NCI-H2081 treated with DMSO at 0.1 percent for 48 hours (cell line): ENCODE measurements at places on chromosomes 16 and 17.

- no peak for DNase-seq
Measured at GRCh38 chr17:1942666-1943435, 82.3 kb downstream of the RTN4RL1 start.

DNA sequence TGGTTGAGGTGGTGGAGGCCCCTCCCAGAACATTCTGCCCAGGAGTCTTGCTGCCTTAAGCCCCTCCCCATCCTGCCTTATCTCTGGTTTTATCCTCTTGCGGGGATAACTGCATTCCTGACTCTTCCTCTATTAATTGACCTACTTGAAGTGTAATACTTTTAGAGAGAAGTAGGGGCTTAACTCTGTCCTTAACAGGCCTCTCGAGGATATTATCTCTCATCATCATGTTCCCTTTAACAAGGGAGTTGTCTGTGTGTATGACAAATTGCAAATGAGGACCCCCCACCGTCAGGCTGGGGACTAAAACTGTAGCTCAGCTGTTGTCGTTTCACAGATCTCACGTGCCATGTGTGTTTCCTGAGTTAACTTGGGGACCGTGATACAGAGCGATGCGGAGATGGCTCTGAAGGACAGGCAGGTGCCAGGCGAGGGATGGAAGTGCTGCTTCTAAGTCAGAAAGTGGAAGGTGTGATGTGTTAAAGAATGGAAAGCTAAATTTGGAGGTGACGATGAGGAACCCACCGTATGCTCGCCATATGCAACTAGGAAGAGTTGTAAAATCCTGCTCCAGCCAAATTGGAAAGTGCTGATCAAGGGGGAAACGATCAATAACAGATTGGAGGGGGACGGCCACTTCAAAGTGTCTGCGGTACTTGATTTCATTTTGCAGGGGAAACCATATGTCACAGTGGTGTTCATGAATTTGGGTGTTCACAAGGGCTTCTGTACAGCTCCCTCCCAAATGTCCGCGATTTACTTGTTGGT, 106.3 kb downstream of the RPTOR start:
- DNase-seq, result no peak

- no peak for DNase-seq
Measured at GRCh38 chr16:78894886-78895285, 705.7 kb downstream of the MAF start.

- no peak for DNase-seq
Measured at GRCh38 chr16:67157106-67157748, 2.5 kb downstream of the TRADD start.

- no peak for DNase-seq
Measured at GRCh38 chr17:6914711-6915110, 81.1 kb upstream of the ALOX12 start.

GRCh38 chr17:44205962-44206824, 6.5 kb upstream of the ATXN7L3 start:
- no peak for DNase-seq

DNA sequence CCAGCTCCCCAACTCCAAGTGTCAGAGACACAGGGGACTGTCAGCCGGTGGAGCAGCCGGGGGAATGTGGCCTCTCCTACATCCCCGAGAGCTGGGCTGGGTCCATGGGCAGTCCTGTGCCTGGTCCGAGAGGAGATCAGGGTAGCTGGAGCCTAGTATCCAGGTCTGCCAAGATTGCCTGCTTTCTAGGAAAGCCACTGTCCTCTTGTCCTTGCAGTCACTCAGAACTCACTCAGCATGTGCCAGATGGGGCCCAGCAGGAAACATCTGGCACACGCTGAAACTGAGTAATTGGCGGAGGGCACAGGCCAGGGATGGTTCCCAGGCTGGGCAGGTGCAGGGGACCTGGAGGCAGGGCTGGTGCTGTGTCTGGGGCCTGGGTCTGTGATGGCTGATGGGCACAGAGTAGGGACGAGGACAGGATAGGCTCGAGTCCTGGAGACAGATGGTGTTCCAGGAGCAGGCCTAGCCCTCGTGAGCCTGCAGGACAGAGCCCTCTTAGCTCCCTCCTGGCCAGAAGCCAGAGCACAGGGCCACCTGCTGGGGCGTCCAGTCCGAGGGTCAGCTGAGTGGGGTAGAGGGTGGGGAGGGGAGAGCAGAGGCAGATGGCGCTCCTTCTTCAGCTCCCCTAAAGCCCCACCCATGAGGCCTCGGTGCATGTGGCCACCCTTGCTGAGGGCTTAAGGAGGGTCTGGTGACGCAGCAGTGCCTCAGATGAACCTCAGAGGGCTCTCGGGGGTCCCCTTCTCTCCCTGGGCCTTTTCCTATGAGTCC, 31.1 kb downstream of the ADCY7 start:
- DNase-seq, result no peak

- DNase-seq, result no peak
Measured at GRCh38 chr17:8762012-8762411, 3.7 kb upstream of the SPDYE4 start.

GRCh38 chr16:7422036-7422888, 89.6 kb downstream of the RBFOX1 start:
- no peak for DNase-seq

GRCh38 chr17:61284174-61284573, 115.5 kb upstream of the TBX2 start:
- no peak for DNase-seq

DNA sequence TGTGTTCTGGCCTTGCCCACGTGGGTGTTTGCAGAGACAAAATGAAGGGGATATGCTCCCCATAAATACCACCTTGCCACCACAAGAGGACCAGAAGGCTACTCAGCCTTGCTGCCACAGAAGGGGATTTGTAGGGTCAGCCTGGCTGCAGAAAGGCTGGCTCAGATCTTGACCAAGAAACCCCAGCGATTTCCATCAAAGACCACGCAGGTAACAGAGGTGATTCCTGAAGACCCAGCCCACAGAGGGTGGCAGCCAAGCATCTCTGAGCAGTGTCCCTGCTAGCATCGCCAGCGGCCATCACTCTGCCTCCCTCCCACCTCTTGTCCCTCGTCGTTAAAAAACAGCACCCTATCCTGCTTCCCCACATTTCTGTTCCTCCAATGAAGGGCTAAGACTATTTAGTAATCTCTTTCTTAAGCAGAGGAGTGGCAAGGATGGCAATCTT, 54.9 kb downstream of the BEAN1 start:
- no peak for DNase-seq

GRCh38 chr16:2486645-2487516, 12.0 kb downstream of the TBC1D24 start:
- DNase-seq, result no peak

DNA sequence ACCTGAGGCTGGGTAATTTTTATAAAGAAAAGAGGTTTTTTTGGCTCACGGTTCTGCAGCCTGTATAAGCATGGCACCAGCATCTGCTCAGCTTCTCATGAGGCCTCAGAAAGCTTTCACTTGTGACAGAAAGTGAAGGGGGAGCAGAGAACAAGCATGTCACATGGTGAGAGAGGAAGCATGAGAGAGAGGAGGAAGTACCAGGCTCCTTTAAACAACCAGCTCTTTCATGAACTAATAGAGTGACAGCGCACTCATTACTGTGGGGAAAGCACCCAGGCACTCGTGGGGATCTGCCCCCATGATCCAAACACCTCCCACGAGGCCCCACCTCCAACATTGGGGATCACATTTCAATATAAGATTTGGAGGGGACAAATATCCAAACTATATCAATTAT, 86.8 kb downstream of the USP32 start:
- DNase-seq, result no peak

DNA sequence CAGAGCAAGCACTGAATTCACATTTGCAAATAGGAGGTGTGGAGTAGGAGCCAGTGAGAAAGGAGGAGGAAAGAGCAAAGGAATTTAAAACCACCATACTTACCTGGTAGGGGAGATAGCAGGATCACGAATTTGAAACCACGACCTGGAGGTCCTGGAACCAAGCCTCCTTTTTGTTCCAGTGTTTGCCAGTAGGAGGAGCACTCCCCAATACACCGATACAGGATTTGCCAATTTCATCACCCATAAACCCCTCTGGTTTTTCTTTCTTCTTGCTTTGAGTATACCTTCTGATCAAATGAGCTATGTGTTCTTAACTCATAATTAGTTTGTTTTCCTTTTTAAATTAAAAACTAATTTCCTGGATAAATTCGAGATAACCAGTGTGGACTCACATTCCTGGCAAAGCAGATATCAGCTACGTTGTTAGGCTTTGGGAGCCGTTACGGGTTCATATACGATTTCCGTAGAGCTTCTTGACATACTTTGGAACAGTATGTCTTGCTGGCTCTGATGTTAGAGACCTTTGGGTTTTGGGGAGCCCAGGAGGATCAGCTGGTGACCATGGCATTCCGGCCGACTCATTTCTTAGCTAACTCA, 22.7 kb downstream of the BCO1 start:
- DNase-seq, result no peak

DNA sequence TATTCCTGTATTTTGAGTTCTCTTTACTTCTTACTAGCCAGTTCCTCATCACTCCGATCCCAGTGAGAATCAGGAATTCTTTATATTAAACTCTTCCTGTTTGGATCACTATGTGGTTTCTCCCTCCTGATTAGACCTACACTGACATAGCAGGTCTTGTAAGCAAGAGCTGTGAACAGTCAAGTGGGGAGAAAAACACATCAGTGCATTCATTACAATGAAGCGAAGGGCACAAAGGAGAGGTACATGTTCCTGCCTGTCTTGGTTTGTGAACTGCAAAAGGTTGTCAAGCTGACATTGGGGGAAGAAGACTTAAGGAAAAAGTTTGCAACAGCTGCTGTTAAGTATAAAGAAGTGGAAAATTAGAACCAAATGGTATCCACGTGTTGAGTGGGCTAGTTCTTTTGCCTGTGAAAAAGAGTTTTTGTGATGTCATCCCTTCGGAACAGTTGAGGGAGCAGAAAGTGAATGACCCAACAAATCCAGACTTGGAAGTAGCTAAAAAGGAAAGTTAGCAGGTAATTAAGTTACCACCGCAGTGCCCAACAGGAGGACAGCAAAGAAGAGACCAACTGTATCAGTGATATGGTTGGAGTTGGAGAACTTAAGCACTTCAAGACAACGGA, 23.0 kb upstream of the TRIM25 start:
- no peak for DNase-seq

GRCh38 chr17:65231662-65232335, 94.6 kb downstream of the RGS9 start:
- DNase-seq, result peak; percentile 18

DNA sequence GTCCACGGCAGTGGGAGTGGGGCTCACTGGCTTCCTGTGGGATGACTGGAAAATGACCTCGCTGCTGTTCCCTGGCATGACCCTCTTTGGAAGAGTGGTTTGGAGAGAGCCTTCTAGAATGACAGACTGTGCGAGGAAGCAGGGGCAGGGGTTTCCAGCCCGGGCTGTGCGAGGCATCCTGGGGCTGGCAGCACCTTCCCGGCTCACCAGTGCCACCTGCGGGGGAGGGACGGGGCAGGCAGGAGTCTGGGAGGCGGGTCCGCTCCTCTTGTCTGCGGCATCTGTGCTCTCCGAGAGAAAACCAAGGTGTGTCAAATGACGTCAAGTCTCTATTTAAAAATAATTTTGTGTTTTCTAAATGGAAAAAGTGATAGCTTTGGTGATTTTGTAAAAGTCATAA, 7.8 kb upstream of the RNF213 start:
- DNase-seq, result no peak

- DNase-seq, result no peak
Measured at GRCh38 chr16:48524348-48525200, 85.4 kb downstream of the N4BP1 start.

GRCh38 chr16:85936816-85937215, 37.9 kb downstream of the IRF8 start:
- no peak for DNase-seq

- no peak for DNase-seq
Measured at GRCh38 chr16:46787909-46788308, 39.8 kb upstream of the MYLK3 start.

GRCh38 chr16:88839745-88840599, 16.8 kb downstream of the GALNS start:
- no peak for DNase-seq

DNA sequence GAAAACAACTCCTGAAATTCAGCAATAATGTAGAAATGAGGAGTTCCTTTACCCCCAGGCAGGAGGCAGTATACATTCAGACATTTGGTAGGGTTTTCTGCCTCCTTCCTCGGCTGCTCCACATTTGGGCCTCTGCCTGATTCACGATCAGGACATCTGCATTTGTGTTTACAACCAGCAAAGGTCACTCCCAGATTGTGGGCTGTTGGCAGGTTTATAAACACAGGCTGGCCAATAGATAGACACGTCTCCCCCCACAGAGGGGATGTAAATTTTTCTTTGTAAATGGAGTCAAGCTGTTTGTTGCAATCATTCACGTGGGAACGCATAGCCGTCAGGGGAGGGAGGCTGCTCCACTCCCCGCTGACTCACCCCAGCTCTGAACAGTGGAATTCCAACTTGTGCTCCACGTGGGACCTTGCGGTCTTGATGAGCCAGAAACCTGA, 252.1 kb upstream of the N4BP1 start:
- DNase-seq, result no peak

DNA sequence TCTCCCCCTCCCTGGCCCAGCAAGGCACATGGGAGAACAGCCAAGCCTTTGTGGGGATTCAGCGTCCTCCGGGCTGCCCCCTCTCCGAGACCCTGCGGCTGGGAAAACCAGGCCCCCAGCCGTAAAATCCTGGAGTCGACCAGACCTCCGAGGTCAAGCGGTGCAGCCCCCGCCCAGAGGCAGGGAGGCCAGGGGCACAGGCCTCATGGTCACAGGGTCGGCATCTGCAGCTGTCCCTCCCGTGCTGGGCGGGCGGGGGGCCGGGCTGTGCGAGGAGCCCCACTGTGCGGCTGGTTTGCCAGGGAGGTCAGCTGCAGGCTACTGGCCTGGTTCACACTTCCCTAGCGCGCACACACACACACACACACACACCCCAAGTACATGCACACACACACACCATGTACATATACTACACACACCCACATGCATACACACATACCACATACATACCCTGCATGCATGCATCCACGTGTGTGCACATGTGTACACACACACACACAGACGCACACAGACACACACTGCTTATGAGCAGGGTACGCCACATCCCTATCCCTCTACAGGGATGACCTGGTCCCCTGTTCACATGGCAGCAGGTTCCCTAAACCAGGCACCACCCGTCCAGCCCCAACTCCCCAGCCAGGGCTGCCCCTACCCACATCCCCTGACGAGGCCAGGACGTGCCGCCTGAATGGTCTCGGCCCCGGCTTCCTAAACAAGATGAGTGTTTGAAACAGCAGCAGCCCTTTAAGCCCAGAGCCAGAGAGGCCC, 108.9 kb upstream of the CIBAR2 start:
- no peak for DNase-seq

- DNase-seq, result no peak
Measured at GRCh38 chr17:6393351-6393952, 41.5 kb downstream of the AIPL1 start.

DNA sequence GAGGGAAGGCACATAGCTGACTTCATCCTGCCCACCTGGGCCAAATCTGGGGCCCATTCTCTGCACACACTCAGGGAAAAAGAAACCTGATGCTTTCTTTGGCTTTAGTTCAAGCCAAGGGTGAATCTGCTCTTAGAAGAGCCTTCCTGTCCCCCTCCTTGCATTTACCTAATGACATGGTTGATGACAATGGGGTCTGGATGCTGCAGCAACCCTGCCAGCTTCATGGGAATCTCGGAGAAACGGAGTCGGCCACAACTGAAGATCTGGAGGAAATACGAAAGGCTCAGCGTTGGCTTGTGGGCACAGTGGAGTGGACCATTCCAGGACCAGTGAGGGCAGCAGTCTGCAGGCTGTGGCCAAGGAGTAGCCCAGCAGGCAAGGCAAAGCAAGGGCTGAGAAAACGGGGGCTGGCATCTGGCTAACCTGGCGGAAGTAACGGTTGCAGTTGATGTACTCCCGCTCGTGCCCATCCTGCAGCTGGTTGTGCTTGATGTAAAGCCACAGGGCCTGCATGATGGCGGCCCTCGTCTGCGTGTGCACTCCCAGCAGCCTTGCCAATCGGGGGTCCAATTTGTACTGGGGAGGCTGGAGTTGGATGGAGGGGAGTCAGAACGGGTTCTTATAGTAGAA, 6.4 kb upstream of the FTSJ3 start:
- DNase-seq, result no peak
